ENCODE measurements at places on chromosomes 5 and 9.

DNA sequence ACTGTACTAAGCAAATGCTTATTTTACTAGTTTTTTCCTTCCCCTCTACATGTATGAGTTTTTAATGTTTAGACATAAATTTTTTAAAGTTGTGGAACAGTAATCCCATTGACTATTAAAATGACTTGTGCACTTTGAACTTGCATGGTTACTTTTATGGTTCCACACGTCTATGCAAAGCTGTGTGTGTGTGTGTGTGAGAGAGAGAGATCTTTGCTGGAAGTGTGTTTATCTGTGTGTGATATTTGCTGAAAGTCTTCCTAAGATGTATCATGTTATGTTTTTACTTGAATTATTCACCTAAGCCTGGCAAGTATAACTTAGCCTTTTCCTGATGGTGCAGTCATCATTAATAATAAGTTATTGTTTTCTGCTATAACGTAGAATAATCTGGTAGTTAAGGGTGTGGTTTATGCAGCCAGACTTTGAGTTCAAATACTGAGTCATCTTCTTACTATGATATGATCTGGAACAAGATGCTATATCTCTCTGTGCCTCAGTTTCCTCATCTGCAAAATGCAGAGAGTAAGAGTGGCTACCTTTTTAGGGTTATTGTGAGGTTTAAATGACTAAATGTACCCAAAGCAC, 138.6 kb downstream of the SMARCA2 start:
- DNase-seq = no peak

GRCh38 chr9:134951994-134952393, 34.3 kb upstream of the FCN1 start:
- no peak for DNase-seq

DNA sequence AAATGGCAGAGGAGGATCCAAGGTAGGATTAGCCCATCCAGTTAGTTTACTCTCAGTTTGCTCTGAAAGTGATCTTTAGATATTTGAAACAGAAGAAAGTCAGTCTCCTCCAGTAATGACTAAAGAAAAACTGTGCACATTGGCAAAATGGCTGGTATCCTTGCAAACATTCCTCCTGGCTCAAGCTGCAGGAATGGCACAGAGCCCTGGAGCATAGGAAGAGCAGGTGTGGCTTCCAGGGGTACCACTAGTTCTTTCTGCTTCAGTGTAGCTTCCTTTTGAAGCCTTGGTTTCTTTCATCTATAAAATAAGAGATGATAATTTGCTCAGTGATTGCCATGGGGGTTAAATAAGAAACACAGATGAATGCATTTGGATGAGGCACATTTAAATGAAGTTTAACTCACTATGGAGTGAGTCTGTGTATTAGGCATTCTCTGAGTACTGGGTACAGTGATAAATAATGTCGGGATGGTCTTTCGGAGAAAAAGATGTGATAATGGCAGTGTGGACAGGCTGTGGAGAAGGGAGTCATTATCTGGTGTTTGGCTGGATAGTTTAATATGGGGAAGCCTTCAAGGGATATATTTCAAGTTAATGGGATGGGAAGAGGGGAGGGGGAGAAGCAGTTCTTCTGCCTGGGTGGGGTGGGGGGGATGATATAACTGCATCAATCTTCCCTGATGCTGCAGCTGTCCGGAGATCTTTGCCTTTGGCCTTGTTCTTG, 217.3 kb upstream of the KLF4 start:
- peak; percentile 11 for DNase-seq

DNA sequence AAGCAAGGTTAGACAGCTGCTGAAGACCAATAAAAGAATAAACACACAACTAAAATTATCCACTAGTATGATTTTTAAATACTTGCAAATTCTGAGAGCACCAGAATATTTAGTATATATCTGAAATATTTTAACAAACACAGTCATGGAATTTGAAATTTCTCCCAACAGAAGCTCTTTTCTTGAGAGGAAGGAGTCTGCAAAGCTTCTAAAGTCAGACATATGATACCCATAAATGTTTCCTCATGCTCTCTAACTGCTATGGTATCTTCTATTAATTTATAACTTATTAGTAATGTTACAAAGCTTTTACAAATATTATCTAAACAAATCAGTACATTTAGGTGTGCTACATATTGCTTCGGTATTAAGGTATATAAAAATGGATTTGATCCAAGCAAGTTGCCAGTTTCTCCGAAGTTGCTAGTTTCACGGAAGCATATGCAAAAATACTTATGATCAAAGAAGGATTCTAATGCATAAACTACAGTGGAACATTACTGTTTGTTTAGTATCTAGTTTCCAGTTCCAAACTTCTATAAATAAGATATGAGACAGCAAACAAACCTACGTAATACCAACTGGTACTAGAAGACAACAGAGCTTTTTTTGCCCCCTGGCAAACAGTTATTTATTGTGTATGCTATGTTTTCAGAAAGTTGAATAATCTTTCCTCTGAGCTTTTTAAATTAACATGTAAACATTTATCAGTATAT, 22.0 kb downstream of the FNIP1 start:
- DNase-seq = no peak

GRCh38 chr5:79318935-79319614, 83.1 kb downstream of the JMY start:
- no peak for DNase-seq

- no peak for DNase-seq
These were observed 7.0 kb downstream of the SPDL1 start for GRCh38 chr5:169590602-169591001.

GRCh38 chr5:74367241-74367733, 273.2 kb downstream of the ENC1 start:
- no peak for DNase-seq

GRCh38 chr9:23933348-23933747, 107.3 kb upstream of the ELAVL2 start:
- DNase-seq = no peak

GRCh38 chr5:142343531-142343930, 18.7 kb upstream of the SPRY4 start:
- DNase-seq = no peak

GRCh38 chr5:7096294-7096693, 299.6 kb upstream of the ADCY2 start:
- DNase-seq = no peak

- DNase-seq = peak; percentile 62
These were observed at the start of gene PIP5K1B for GRCh38 chr9:68704814-68705530. PIP5K1B (plus strand) TSS chr9:68705240; CDS start chr9:68822615, 117,375 bp downstream.

DNA sequence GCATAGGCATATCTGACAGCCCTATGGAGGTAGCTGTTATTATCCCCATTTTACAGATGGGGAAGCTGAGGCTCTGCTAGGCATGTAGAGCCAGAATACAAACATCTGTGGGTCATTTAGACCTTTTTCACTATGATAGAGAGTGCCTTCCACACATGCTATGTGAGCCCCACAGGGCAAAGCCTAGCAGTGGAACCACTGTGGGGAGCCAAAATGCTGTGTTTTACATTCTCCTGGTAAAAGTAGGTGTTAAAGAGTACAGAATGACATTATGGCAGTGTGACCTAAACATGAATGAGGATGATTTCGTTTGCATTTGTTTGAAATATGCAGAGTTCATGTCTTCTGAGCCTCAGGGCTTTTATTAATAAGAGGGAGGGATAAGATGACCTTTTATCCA, 265.2 kb downstream of the MAST4 start:
- DNase-seq = no peak

DNA sequence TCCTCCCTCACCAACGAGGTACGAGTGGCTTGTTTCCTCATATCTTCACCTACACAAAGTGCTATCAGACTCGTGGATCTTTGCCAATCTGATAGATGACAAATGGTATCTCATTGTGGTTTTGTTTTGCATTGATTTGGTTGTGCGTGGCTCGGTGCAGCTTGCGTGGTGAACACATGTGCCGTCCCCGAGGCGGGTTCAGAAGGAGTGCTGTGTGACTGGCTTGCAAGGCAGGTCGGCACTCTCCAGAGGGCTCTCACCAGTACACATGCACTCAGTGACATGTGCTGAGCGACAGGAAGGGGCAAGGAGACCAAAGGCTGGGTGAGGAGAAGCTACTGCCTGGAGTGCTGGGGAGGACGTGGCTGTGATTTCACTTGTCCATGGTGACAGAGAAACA, 95.3 kb upstream of the PITX1 start:
- no peak for DNase-seq

DNA sequence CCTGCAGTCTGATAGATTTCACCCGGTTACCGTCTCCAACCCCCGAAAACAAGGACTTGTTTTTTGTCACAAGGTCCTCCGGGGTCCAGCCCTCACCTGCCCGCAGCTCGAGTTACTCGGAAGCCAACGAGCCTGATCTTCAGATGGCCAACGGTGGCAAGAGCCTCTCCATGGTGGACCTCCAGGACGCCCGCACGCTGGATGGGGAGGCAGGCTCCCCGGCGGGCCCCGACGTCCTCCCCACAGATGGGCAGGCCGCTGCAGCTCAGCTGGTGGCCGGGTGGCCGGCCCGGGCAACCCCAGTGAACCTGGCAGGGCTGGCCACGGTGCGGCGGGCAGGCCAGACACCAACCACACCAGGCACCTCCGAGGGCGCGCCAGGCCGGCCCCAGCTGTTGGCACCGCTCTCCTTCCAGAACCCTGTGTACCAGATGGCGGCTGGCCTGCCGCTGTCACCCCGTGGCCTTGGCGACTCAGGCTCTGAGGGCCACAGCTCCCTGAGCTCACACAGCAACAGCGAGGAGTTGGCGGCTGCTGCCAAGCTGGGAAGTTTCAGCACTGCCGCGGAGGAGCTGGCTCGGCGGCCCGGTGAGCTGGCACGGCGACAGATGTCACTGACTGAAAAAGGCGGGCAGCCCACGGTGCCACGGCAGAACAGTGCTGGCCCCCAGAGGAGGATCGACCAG, 121.3 kb downstream of the DAB2IP start:
- no peak for DNase-seq

GRCh38 chr5:79107020-79107796, 4.4 kb upstream of the BHMT start:
- DNase-seq = no peak

- no peak for DNase-seq
These were observed 214.0 kb upstream of the DAB2 start for GRCh38 chr5:39638813-39639212.

DNA sequence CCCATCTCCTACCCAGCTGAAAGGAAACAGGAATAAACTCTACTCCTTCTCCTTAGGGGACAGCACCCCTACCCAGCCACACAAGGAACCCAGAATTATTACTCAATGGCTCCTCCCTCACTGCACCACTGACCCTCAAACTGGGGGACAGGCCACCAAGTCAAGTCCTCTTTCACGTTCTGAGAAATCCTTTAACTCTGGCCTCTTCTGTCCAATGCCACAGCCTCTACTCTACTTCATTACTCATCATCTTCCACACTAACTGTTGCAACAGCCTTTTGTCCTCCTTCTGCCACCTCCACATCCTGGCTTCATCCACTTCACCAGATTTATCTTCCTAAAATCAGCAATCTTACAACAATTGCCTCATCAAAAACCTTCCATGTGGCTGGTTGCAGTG, 6.8 kb downstream of the TTC39B start:
- DNase-seq = no peak

GRCh38 chr5:15796096-15796495, 296.1 kb downstream of the FBXL7 start:
- no peak for DNase-seq

DNA sequence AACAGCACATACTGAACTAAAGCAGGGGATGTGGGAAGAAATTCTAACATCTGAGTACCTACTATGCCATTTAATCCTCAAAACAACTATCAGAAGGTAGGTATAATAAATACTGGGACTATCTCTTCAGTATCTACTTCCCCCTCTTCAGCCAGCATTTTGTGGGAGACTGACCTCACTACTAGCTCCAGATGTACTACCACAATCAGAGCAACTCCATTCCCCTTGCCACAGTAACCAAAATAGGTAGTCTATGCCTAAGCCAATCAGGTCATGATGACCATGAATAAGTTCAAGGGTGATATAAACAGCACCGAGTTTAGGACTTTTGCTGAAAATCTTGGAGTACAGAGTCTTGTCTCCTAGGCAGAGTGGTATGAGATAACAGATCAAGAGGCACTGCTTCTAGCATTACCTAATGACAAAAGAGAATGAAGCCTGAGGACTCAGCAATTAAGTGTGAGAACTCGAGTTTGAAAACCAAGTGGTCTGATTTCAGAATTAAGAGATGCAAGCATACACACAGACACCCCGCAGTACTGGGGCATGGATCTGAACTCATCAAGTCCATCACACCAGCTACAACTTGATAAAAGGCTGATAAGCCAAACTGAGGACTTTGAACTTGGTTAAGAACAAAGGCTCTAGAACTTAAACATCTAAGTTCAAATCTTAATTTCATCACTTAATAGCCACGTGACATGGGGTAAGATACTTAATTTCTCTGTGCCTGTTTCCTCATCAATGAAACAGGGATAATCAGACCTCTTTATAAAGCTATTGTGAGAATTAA, 9.7 kb downstream of the FNIP1 start:
- DNase-seq = no peak

- DNase-seq = no peak
These were observed 32.5 kb downstream of the RAB14 start for GRCh38 chr9:121169094-121169601.

DNA sequence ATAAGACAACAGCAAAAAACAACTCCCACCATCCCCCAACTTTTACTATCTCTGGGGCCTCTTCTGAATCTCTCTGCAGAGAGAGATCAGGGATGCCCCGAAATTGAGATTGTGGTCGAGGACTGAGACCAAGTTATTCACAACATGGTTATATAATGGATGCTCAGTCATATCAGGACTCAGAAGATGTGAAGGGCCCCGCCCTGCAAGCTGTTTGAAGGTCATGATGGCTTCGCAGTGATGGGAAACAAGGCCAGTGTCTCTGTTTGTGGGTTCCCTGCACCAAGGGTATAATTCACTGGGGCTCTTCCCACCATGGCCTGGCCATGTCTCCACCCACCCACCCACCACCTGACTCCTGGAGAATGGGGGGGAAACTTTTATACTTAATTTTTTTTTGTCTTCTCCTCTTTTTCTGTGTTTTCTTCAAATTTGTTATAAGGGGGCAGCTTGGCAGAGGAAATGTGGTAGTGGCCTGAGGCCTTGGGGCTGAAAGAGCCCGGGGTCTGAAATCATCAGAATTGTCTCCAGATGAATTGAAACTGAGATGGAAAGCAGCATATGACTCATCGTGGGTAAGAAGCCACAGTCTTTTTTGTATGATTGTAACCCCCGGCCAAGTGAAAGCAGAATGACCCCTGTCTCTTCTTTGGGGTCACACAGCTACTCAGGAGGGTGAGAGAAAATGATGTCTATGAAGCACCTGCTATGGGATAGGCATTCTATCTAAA, 15.0 kb upstream of the TEX48 start:
- DNase-seq = no peak

GRCh38 chr5:179230061-179230461, 115.2 kb downstream of the ADAMTS2 start:
- DNase-seq = no peak

- DNase-seq = no peak
These were observed 33.4 kb downstream of the C9orf85 start for GRCh38 chr9:71944754-71945375.

- DNase-seq = peak; percentile 40
These were observed 124.0 kb upstream of the TLE4 start for GRCh38 chr9:79447762-79448161.

- DNase-seq = no peak
These were observed 4.9 kb downstream of the PTBP3 start for GRCh38 chr9:112328545-112328944.

- no peak for DNase-seq
These were observed 120.7 kb downstream of the PBX3 start for GRCh38 chr9:125867751-125868415.
